ENCODE measurements at places on chromosomes 11 and 22.

DNA sequence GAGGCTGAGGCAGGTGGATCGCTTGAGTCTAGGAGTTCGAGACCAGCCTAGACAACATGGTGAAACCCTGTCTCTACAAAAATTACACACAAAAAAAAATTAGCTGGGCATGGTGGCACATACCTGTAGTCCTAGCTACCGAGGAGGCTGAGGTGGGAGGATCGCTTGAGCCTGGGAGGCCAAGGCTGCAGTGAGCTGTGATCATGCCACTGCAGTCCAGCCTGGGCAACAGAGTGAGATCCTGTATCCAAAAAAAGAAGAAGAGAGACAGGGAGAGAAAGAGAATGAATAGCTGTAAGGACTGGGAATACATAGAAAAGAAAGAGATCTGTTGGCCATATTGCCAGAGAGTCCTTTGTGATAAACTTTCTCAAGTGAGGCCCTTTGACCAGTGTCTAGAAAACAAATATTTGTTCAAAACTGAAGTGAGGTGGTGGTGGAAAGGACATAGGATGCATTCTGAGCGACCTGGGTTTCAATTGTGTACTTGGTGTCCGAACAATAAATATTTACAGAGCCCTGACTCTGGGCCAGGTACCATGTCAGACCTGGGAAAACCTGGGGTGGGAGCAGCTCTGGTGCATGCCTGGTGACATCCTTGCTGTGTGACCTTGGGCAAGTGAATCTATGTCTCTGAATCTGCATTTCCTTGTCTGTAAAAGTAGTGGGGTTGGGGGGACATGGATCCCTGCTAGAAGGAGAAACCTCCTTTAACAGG lies 89.6 kb upstream of the CRYBB3 start:
- no peak for DNase-seq

GRCh38 chr11:86993031-86993430 lies 37.8 kb upstream of the FZD4 start:
- DNase-seq, result no peak

- no peak for DNase-seq
Measured at GRCh38 chr22:24153959-24154358, 27.3 kb upstream of the SUSD2 start.

- DNase-seq, result no peak
Measured at GRCh38 chr11:47021527-47021818, 84.9 kb downstream of the CSTPP1 start.

- peak; percentile 62 for DNase-seq
Measured at GRCh38 chr11:64844330-64845128, at the start of gene CDC42BPG. Gene CDC42BPG (minus strand): TSS chr11:64844653. CDS start chr11:64844569, 84 bp downstream.

GRCh38 chr22:50009765-50010675 lies 2.5 kb downstream of the IL17REL start:
- no peak for DNase-seq

DNA sequence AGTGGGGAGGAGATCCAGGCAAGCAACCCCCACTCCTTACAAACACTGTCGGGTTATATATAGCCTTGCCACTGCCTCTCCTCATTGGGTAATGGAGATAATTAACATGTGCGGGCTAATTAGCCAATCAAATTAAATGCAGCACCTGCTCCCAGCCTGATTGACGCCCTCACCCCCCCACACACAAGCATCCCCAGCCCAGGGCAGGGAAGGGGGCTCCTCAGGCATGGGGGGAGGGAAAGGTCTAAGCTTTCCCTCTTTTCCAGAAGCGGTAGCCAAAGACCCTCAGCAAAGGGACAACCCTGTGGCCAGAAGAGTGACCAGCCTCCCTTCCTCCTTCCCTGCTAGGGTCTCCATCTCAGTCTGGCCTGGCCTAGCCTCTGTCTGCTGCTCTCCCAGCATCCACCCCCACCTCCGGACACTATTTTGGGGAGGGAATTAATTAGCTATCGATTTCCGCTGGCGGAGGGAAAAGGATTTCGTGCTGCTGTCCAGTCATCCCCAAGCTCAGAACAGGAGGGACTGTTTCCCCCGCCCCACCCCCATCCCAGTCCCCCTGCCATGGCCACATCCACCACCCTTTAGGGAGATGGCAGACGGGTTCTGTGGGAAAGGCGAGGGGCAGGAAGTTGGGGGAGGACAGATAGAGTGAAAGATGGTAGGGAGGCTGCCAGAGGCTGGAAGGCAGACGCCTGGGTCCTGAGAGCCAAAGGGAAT lies 7.1 kb downstream of the NRXN2 start:
- no peak for DNase-seq

- DNase-seq, result peak; percentile 14
Measured at GRCh38 chr11:104736502-104736901, 161.8 kb downstream of the CASP12 start.

DNA sequence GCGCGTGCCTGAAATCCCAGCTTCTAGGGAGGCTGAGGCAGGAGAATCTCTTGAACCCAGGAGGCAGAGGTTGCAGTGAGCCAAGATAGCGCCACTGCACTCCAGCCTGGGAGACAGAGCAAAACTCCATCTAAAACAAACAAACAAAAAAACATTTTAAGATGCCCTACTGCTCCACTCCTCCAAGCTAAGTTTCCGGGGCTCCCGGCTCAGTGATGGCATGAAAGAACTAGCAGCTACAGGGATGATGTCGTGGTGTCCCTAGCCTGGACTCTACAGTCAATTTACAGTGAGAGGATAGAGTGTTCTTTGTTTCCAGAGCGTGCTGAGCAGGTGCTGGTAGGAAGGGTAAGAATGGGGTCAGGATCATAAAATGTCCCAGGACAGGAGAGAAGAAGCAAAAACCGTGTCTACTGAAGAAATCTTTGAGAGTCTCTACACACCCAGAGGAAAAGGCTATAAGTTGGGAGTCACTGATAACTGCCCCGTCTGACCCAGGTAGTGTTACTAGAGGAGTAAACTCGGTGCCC lies 1.2 kb upstream of the ZBTB3 start:
- DNase-seq, result no peak

DNA sequence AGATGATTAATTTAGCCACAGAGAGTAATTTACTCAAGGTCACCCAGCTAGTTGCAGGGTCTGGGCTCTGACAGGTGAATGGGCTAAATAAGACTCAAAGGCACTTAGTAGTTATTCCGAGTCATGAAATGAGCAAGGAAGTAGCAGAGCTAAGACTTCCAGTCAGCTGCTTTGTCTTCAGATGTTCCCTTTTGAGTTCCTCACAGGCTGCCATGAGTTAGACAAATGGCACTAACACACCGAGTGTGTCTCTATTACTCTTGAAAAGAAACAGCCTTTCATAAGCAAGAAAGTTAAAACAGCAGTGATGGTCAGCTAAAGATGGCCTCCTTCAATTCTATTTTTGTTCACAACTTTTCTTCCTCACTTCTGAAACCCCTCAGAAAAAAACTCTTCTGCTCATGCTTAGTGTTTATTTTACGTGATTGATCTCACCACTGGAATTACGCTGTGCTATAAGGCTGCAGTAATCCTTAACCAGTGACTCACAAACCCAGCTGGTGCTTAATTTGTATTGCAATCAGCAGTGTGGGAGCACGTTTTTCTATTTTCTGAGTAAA lies 389.1 kb downstream of the AASDHPPT start:
- no peak for DNase-seq

GRCh38 chr22:26194877-26195276 lies 25.6 kb downstream of the SEZ6L start:
- DNase-seq, result no peak
